ENCODE measurements at places on chromosomes 3 and 15.
A peak's percentile ranks its signal among the peaks of the same experiment; 100 is the strongest.

DNA sequence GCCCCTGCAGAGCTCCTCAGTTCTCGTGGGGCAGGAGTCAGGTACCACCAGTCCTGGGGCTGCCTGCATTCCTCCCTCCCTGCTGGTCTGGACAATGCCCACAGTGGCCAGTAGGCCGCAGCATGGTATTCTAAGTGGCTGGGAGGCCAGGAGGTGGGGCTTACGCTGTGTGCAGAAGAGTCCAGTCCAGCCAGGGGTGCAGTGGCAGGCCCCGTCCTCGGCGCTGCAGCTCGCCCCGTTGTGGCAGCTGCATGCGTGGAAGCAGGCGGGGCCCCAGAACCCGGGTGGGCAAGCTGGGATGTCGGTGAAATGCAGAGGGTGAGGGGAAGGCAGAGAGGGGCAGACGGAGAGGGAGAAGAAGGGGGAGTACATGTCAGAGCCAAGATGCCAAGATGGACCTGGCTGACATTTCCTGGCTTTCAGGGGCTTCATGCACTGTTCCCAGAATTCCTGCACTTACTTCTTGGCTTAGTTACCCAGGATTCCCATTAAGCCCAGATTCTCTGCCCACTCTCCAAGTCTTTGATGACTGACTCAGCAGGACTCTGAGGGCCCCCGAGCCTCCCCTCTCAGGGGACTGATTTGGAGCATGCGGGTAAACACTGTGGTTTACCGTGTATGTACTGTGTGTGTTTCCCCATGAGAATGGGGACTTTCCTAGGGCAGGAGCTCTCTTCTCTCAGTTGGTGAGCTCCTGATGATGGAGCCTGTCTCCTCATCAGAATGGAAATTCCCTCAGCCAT is 47.5 kb downstream of the RAB11A start:
- DNase-seq, result no peak

DNA sequence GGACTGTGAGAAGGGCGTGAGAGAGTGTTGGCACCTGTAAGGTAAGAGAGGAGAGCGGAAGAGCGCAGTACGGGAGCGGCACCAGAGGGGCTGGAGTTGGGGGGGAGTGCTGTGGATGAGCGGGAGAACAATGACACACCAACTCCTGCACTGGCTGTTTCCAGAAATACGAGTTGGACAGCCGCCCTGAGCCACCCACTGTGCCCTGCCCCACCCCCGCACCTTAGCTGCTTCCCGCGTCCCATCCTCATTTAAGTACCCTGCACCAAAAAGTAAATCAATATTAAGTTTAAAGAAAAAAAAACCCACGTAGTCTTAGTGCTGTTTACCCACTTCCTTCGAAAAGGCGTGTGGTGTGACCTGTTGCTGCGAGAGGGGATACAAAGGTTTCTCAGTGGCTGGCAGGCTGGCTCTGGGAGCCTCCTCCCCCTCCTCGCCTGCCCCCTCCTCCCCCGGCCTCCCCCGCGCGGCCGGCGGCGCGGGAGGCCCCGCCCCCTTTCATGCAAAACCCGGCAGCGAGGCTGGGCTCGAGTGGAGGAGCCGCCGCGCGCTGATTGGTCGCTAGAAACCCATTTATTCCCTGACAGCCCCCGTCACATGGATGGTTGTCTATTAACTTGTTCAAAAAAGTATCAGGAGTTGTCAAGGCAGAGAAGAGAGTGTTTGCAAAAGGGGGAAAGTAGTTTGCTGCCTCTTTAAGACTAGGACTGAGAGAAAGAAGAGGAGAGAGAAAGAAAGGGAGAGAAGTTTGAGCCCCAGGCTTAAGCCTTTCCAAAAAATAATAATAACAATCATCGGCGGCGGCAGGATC is at the start of gene SOX2:
Gene SOX2 (plus strand): TSS at position 601 of the 811 bp plus-strand sequence. CDS start 436 bp downstream, outside the sequence.
- DNase-seq, result peak; percentile 89

DNA sequence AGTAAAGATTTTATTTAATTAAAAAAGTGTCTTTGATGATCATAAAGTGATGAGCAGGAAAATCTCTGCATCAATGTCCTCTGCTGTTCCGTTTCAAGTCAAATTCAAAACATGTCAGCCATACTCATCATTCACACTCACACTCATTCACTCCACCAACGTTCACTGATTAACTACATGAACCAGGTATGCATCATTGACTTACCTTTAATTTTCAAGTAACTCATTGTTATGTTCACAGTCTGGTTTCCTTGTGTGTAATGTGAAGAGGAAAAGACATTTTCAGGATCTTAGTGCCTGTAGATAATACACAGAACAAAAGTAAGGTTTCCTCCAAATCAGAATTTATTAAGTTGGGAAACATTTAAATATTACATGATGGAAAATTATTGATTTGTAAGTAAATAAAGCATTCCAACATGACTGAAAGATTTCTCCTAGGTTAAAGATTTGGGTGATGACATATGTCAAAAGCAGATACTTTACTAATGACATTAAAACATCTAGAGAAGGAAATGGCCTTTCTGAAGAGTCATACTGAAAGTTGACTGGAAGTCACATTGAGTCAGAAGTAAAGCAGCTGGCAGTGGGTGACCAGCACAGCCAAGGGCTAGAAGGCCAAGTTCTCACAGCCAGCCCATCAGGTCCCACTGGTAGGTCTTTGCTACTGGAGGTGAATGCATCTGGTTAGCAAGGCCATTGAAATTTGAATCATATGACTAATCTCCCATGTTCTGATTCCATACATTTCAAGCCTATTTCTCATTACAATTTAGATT is 251.9 kb downstream of the CDIN1 start:
- no peak for DNase-seq

DNA sequence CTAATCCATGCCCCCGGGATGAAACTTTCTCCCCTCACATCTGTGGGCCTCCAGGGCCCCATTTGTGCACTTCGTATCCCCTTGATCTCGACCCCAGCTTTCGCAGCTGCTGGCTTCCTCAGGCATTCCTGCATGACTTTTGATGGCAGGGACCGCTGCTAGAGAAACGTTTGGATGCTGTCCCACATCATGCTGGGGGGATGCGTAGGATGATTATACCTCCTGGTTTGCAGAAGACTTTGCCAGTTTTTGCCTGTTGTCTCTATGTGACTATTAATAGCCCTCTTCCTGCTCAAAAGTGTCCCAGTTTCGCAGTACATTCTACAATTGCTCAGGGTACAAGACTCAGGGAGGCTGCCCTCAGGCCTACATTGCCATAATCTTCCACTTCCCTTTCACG is 10.4 kb upstream of the KCNAB1 start:
- no peak for DNase-seq

DNA sequence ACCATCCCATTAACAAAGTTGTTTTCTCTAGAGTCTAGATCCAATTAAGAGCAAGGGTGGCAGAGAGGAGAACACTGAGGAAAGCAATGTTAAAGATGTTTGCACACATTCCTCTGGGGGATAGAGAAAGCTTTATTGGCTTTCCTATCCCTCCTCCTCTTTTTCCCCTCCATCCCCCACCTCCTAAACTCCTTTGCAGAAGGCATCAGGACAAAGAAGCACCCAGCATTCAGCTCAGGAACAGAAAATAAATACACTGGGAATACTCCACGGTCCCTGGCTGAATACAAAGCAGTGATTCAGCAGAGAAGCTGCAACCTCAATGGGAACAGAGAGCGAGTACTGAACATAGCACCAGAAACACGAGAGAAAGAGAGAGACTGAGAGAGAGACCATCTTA is 21.9 kb downstream of the LSAMP start:
- no peak for DNase-seq

- DNase-seq, result no peak
These were observed 26.2 kb downstream of the ATP13A3 start for GRCh38 chr3:194460566-194460965.

DNA sequence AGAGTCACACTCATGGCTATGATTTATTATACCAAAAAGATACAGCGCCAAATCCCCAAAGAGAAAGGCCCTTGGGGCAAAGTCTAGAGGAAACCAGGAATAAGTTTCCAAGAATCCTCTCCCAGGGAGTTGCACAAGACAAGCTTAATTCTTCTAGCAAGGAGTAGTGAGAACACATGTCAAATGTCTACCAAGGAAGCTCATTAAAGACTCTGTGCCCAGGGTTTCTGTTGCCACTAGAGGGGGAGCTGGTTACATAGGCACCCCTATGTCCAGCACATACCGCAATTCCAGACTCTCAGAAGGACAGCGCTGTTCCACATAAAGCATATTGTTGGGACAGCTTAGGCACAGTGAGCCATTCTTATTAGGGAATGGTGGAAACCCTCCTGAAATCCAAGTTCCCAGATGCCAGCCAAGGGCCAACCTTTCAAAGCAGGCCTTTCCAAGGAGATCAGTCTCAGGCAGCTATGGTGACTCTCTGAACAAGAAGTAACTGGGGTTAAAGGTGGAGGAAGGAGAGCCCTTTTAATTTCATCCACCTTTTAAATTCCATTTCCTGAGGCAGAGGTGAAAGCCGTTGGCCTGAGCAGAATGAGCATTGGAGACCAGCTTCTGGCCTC is 194.2 kb downstream of the UACA start:
- no peak for DNase-seq

GRCh38 chr3:158801201-158801600 is 653 bp upstream of the MFSD1 start:
- no peak for DNase-seq

- no peak for DNase-seq
These were observed 42.7 kb upstream of the BLM start for GRCh38 chr15:90674476-90674875.

DNA sequence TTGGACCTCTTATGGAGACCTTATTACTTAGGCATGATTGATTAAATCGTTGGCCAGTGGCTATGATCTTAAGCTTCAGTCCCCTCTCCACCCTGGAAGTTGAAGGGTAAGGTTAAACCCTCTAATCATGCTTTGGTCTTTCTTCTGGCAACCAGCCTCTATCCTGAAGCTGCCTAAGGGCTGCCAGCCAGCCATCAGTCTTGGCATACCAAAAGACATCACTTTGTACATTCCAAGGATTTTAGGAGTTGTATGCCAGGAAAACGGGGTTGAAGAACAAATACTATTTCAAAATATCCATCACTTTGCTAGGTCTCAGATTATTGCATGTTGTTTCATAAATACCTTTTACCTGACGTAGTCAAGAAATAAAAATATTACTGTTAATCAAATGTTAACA is 28.9 kb downstream of the UBE2E2 start:
- no peak for DNase-seq
